ENCODE measurements at places on chromosomes 2 and 18.

DNA sequence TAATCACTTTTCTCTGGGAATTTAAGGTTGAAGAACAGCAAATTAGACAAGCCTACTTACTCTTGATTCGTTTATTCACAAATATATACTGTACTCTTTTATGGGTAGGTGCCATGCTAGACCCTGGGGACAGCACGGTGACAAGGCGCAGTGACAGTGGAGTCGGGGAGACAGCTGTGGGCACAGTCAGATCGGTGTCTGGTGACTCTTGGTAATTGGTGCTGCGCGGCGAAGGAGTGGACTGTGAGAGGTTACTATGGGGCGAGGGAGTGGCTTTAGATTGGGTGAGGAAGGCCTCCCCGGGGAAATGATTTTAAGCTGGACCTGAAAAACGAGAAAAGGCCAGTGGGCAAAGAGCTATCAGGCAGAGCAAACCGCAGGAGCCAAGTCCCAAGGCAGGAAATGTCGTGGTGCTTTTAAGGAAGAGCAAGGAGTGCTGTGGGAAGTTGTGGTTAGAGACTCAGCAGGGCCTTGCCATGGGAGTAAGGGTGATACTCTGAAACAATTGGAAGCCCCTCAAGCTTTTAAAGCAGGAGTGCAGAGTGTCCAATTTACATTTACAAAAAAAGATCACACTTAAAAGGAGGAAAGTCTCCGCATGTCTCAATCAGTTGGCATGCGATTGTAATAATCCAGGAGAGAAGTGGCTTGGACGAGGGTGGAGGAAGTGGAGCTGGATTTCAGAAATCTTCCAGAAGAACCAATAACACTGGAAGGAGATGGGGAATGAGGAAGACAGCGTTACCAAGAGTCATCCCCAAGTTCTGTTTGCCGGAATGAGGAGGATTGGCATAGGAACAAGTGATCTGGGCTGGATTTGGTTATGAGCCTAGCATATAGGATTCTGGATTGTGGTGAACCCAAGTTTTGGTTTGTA is 36.1 kb upstream of the TXNDC2 start:
- no peak for DNase-seq

- DNase-seq = no peak
These were observed 373.7 kb upstream of the GALNT5 start for GRCh38 chr2:156883804-156884203.

GRCh38 chr2:52079602-52080001 is 1047.7 kb upstream of the NRXN1 start:
- no peak for DNase-seq

- no peak for DNase-seq
These were observed 89.0 kb downstream of the LPIN1 start for GRCh38 chr2:11835403-11835802.

GRCh38 chr2:54303631-54304030 is 47.6 kb upstream of the TSPYL6 start:
- no peak for DNase-seq

Measured in NCI-H748 treated with DMSO at 0.1 percent for 48 hours (cell line).